ENCODE measurements at places on chromosomes 6 and 20.

GRCh38 chr6:30204116-30204515 is 9.1 kb downstream of the TRIM26 start:
- no peak for DNase-seq

DNA sequence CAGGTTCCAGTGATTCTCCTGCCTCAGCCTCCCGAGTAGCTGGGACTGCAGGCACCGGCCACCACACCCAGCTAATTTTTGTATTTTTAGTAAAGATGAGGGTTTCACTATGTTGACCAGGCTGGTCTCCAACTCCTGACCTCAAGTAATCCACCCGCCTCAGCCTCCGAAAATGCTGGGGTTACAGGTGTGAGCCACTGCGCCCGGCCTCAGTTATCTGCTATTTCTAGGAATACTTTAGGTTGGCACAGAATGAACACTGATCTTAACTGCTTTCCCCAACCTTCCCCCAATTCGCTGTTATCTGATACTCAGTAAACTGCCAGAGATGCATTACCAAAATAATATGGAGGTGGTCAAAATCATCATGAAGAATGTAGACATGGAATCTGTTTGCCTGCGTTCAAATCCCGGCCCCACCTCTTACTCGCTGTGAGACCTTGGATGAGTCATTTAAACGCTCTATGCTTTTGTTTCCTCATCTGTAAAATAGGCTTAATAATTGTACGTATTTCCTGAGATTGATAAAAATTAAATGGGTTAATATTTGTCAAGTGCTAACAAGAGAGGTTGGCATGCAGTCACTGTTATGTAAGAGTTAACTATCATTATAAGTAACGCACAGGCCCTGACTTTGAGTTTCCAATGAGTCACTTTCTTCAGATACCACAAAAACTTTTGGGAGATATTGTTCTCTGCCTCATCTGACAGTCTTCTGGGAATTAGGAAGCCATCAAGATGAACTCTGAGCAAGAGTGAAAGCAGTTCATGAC is 44.5 kb upstream of the NCOA3 start:
- DNase-seq, result no peak

DNA sequence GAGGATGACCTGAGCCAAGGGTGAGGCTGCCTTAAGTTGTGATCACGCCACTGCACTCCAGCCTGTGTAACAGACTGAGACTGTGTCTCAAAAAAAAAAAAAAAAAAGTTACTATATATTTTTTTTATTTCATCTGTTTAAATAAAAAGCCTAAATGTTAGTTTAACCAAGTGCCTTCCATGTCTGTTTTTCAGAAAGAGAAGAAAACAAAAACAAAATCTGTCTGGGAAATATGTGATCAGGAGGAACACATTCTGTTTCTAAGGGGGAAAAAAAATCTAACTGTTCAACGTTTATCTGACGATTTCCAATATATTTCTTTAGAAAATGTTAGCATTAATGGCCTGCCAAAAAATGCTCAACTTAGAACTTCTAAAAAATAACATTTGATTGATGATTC is 147.0 kb downstream of the IPCEF1 start:
- no peak for DNase-seq

- no peak for DNase-seq
These were observed 191.8 kb upstream of the ARG1 start for GRCh38 chr6:131381052-131381708.

DNA sequence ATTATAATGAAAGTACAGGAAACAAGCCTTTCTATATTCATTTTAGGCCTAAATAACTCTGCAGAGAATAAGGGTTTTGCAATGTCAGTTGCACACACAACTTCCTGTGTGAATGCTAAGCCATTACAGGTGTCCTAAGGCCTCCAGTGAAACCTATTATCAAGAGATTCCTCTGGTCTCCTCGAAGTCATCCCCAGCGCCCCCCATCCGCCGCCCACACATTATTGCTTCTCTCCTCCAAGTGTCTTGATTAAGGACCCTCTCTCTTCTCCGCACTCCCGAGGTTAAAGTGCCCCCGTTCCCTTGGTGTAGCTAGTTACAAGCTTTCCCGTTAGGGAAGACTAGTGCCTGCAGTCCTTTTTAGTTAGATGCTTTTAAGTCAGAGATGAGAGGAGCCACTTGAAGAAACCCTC is 1.3 kb downstream of the HIVEP2 start:
- DNase-seq, result no peak

GRCh38 chr20:40542065-40542464 is 147.0 kb downstream of the MAFB start:
- no peak for DNase-seq

- DNase-seq, result no peak
These were observed 33.8 kb upstream of the NT5E start for GRCh38 chr6:85416049-85416448.

DNA sequence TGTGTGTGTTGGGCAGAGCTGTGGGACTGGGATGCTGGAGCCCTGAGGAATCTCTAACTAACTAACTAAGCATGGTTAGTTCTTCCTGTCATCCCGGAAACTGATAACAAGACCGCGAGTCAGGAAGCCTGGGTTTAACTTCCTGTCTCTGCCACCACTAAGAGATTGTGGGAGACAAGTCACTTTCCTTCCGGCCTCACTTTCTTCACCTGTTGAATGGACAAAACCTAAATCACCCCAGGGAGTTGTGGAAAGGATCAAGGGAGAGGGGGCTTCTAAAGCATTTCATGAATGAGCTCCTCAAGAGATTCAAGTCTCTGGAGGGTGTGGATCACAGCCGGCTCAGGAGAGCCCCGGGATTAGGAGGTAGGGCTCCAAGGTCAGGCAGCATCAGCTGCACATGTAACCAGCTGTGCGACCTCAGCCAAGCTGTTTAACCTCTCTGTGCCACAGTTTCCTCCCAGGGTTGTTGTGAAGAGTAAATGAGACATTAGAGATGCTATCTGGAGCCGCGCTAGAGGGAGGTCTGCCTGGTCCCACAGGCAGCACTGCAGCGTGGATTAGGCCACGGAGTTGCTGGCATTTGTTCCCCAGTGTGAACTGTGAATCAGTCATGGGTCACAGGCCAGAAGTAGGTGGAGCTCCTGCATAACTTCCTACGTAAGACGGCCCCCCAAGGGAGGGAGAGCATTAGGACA is 105.1 kb downstream of the TOX2 start:
- DNase-seq, result no peak

DNA sequence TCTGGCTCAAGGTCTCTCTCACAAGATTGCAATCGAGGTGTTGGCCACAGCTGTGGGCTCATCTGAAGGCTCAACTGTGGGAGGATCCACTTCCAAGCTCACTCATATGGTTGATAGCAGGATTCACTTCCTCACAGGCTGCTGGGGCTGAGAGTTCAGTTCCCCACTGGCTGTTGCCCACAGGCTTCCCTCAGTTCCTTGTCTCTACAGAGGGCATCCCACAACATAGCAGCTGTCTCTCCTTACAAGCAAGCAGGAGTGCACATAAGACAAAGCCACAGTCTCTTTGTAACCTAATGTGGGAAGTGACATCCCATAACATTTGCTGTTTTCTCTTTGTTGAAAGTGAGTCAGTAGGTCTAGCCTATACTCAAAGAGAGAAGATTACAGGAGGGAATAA is 14.0 kb downstream of the SPATS1 start:
- no peak for DNase-seq

DNA sequence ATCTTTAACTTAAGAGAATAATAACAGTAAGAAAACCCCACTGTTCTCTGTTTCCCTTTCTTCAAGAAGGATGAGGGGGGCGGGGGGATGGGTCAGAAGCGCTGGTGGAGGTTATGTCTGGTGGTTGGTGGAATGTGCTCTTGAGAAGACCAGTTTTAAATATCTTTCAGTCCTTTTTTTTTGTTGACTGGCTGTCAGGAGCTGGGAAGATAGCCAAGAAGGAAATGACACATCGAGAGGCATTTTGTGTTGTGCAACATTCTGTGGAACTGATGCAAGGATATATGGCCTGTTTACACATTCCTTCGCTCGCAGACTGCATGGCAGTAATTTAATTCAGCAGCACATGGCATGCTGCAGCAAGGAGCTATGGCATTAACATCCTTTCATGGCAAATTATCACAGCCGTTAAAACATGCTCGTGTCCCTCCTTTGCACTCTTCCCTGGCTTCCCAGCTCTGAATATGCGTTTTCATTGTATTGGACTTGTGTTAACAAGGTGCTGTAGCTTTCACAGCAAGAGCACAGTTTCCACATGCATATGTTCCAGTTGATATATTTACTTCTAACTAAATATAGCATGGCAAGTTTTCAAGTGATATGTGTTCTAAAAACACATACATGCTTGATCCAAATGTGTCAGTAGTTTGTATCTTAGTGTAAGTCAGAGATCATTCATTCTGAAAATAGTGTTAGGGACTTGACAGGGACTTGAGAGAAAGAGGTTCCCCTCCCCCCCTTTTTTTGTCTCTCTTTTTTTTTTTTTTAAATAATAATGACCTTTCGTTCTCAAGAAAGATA is 68.2 kb upstream of the SUPT3H start:
- DNase-seq, result no peak

DNA sequence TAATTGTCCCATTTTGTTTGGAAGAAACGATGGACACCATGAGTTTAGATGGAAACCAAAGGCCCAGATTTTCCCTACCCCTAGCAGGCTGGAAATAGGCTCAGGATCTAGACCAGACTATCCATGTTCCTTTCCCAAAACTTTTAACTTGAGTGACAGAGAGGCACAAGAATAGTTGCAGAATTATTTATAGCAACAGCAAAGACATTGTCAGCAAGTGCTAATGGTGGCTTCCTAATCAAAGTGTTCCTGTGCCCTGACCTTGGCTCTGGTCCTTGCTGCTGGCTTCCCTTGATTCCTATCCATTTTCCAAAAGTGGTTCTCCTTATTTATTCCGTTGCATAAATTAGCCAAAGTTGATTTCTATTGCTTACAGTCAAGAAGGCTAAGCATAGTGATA is 103.1 kb downstream of the RNGTT start:
- DNase-seq, result no peak

DNA sequence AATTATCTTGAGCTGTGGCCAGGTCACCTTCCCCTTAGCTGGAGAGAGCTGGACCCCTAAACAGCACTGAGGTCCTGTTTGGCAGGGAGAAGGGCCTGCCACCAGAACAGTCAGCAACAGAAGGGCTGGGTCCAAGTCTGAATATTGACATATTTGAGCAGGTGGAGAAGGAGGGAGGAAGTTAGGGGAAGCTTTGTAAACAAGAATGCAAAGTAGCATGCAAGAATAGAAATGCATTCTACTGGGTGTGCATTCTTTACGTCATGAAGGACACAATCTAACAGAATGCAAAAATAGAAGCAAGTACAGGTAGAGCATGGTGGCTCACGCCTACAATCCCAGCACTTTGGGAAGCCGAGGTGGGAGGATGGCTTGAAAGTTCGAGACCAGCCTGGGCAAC is 100.5 kb downstream of the QRSL1 start:
- DNase-seq, result no peak

- DNase-seq, result no peak
These were observed 337.0 kb downstream of the RNGTT start for GRCh38 chr6:88626460-88626859.

DNA sequence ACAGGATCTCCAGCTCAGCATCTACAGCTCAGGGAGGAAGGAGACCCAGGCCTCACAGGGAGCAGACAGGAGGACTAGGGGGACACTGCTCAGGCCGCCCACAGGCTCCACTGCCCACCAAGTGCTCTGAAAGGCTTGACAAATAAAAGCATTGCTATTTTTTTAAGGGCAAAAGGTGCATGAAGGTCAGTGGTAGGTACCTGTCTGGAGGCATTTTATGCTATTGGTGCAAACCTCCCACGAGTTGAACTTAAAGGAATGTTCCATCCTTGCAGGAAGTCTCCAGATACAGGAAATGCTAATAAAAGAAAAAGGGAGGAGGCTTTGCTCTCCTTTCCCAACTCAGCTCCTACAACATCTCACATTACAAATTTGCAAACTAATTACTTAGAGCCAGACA is 228.1 kb downstream of the FOXC1 start:
- DNase-seq, result no peak

All from NCI-H1694 (cell line).